NCI-H345 (cell line): ENCODE measurements at places on chromosomes 2 and 18.

DNA sequence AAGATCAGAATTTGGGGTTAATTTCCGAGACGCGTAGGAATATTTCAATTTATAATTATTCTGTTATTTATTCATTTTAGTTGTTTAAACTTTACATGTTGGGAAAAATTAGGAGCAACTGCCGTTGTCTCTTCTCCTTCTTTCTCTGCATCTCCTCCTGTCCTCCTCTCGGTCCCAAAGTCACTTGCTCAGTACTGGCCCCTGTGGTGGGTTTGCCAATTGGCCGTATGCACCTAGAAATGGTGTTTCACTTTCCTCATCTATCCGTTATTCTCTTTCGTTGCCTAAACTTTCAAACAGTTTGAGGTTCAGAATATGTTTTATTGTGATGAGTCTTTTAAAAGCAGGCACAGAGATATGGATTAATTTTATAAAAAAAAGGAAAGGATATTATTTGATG lies 517.9 kb downstream of the PLCL1 start:
- no peak for DNase-seq

DNA sequence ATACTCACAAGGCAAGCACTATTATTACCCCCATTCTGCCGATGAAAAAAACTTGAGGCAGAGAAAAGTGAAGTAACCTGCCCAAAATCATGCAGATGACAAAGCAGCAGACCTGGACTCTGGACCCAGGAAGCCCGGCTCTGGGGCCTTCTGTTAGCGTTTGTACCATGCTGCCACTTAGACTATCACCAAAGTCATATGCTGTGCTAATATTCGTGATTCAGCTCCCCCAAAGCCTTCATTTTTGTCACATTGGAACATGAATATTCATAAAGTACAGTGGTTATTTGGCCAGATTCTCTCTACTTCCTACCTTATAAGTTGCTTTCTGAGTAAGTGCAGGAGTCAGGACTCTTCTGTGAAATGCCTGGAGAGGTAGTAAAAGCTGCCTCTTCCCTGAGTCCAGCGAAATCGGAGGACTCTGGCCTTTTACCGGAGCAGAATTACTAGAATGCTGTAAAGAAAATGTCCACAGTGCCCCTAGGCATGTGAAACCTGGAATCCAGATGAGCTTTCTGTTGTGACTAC lies 86.7 kb downstream of the FTCDNL1 start:
- DNase-seq = no peak

DNA sequence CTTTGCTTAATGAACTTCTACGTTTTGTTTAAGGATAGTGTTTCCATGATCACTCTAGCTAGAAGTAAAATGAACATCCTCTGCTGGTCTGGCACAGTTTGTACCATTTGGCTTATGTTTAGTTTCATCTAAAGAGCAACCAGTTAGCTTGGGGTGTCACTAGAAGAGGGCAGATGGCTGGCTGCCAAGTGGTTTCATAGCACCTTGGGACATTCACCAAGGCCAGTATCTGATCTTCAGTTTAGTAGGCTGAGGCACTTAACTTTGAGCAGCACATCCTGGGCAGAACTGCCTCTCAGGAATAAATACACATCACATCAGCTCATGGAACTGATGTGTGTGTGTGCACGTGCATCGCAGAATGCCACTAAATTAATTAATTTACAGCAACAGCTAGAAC lies 68.4 kb downstream of the NXPH2 start:
- no peak for DNase-seq

- no peak for DNase-seq
These were observed 5.6 kb upstream of the TNS1 start for GRCh38 chr2:218008060-218009040.

DNA sequence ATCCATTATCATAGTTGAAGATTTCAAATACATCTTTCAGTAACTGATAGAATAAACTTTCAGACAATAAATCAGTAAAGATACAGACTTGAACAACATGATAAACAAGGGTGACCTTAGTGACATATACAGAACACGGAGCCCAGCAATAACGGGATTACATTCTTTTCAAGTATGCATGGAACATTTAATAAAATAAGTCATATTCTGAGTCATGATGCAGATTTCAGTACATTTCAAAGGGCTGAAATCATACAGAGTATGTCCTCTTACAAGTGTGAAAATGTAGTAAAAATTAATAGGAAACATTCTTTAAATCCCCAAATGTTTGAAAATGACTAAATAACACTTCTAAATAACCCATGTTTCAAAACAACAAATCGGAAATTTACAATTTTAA lies 17.2 kb upstream of the KLHL29 start:
- no peak for DNase-seq

DNA sequence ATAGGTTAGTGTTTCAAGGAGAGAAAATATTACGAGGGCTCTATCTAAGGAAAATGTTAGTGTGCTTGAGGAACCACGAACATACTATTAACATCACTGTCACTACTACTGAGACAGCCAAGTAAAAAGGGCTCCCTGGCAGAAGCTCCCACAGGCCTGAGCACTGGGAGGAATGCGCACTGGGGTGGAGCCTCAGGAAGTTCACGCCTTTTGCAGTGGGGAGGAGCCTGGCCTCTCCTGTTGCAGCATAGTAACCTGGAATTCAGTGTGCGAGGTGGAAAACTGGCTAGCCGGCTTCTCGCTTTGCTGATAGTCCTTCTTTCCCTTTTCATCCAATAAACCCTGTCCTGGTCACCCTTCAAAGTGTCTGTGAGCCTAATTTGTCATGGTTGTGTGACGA lies 250.3 kb downstream of the ERBB4 start:
- DNase-seq = no peak

- DNase-seq = no peak
These were observed 75.3 kb downstream of the MBD2 start for GRCh38 chr18:54149078-54149697.

GRCh38 chr18:49515516-49515915 lies 28.5 kb upstream of the C18orf32 start:
- DNase-seq = no peak

DNA sequence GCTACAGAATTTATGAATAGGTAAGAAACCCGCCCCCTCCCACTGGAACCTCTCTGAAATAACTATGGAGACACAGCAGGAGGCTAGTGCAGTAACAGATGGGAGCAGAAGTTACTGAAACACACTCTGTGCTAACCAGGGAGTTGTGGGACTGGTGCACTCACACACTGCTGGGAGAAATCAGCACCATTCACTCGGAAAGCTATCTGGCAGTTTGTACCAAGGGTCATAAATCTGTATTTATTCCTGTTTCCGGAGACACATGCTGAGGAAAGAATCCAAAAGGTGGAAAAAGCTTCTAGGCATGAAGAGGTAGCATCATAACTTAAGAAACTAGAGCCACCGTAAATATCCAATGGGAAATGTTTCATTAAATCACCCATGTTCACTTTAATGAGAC lies 39.9 kb downstream of the TGFA start:
- DNase-seq = peak; percentile 35

DNA sequence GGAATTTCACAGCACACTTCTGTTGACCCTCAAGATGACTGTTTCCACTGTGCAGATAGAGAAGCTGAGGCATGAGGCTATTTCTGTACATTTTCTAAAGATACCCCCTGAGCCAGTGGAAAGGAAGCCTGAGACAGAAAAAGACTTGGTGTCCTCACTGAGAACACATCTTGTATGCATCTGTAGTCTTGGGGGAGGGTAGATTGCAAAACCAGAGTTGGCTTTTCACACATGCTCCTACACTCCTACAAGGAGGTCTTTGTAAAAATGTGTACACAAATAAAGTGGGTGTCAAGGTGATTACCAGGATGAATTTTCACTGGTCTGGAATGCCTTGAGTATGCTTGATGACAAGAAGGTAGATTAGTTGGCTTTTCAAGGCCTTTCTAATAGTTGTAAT lies 98.0 kb downstream of the KCTD18 start:
- no peak for DNase-seq

- DNase-seq = no peak
These were observed 12.0 kb downstream of the ATP6V1B1 start for GRCh38 chr2:70947556-70948184.

GRCh38 chr2:71082402-71083252 lies 14.2 kb downstream of the NAGK start:
- no peak for DNase-seq

GRCh38 chr2:39210846-39211245 lies 32.9 kb downstream of the CDKL4 start:
- DNase-seq = no peak

- no peak for DNase-seq
These were observed 5.4 kb downstream of the CFAP36 start for GRCh38 chr2:55524884-55525437.

DNA sequence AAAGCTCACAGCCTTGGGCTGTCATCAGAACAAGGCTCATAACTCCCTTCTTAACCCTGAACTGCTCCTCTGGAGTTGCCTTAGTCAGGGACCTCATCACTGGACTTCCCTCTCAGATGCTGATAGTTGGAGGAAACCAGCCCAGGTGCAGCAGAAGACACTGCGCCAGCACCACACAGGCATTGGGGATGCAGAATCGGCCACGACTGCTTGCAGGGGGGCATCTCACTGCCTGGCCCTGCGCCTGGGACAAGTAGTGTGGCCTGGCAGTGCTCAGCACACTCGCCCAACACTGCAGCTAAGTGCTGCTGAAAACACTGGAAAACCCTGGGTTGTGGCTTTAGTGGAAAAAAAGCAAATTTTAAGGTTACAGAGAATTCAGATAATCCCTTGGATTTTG lies 68.7 kb downstream of the NCK2 start:
- DNase-seq = no peak

DNA sequence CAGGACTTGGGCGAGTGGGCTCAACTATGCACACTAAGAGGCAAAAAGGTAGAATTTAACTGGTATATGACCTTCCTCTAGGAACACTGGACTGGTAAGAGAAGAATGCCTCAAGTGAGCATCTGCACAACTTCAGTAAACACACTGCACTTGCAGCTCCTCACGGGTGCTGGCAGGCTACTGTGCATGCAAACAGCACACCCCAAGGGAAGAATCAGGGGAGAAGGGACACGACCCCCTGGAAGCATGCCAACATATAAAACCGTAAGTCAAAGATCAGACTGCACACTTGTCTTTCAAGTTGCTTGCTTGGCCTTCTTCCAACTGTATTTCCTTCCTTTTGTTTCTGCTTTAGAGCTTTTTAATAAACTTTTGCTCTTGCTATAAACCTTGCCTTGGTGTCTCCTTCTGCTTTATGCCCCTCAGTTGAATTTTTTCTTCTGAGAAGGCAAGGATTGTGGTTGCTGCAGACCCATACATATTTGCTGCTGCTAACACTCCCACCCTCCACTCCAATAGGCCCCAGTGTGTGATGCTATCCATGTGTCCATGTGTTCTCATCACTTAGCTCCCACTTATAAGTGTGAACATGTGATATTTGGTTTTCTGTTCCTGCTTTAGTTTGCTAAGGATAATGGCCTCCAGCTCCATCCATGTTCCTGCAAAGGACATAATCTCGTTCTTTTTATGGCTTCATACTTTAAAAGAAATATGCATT lies 263.7 kb upstream of the SPOPL start:
- peak; percentile 31 for DNase-seq

DNA sequence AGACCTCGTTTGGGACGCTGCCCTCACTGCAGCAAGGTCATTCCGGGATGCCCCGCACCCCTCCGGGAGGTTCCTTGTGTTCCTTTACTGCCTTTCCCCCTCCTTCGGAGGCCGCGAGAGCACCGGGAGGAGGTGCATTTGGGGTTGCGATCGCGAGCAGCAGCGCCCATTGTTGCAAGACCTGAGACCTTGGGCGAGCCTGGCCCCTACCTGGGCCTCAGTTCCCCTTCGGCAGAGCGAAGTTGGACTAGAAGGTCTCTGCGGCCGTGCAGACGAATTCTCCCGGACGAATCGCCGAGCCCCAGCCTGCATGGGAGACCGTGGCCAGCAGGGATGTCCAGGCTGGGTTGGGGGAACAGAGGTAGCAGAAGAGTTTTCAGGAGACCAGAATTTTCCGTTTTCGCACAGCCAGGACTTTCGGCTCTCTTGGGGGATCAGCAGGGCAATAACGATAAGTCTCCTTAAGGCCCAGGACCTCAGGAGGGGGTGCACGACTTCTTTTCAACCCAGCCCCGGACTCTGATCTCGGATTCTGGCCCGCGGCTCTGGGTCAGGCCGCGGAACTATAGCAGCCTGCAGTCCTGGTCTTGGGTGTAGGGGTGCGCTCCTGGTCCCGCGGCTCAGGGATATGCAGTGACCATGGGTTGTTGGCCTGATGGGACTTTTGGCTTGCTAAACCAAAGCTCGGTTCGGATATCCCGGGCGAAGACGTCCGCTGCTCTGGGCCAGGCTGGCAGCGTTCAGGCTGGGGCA lies 2.8 kb downstream of the GDF7 start:
- DNase-seq = no peak

DNA sequence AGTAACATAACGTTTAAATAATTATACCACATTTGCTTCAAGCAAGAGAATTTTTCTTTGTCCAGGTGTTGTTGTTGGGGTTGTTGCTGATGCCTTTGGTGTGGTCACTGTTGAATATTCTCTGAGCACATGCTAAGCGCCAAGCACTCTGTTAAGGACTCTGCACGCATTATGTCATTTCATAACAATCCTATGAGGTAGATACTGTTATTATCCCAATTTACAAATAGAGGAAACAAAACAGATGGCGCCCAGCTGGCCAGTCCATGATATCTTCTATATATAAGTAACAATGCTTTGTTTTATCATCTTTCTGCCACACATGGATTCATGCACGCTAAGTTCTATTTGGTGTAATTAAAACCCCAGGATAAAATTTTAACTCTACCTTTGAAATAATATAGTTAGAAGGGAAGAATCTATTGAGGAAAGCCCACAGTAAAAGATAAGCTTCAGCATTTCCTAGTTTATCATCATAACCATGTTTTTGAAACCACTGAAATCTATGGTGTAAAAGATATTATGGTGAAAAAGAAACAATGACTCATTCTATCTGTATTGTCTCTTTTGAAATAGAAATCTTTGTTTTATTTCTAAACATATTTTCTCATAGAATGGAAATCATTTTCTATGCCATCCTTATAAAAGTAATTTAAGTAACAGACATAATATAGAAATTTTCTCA lies 199.7 kb downstream of the PID1 start:
- DNase-seq = no peak

DNA sequence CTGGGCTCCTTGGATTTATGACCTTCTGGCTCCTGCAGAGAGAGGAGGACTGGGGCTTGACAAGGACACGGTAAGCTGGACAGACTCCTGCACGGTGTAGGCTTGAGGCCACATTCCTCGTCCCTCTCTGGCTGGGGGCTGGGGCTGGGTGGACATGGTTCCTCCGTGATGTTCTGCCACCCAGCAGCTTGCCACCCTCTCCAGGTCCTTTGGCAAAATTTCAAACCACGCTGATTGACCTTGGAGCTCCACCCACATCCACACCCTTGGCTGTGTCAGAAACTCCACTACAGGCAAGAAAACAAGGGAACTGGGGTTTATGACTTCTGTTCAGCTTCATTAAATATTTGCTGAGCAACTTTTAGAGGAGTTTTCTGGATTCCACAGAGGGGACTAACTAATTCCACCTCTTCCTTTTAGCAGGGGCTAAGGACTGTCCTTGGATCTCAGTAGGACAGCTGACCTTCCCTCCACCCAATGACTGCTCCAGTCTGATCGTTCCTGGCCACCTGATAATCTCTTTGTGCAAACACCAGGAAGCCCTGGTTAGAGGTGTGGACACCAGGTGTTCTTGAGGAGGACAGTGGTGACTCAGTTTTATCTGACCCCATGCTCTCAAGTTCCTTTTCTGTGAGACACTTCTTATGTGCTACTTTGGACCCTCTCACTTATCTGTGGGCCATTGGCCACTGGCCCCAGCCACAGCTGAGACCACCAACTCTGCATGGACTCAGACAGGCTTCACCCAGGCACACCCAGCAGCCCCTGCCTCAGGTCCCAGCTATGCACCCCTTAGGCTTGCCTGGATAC lies 29.3 kb downstream of the GPR55 start:
- no peak for DNase-seq
